ENCODE measurements at places on chromosomes 11 and 22.
A peak's percentile ranks its signal among the peaks of the same experiment; 100 is the strongest.

GRCh38 chr11:46999217-46999616 lies 62.7 kb downstream of the CSTPP1 start:
- DNase-seq: no peak

- no peak for DNase-seq
These were observed 31.9 kb downstream of the ATG13 start for GRCh38 chr11:46649180-46649738.

- no peak for DNase-seq
These were observed at the start of gene CASP5 for GRCh38 chr11:105023003-105023402. Gene CASP5 (minus strand): TSS chr11:105023168. CDS start chr11:105023136, 32 bp downstream.

DNA sequence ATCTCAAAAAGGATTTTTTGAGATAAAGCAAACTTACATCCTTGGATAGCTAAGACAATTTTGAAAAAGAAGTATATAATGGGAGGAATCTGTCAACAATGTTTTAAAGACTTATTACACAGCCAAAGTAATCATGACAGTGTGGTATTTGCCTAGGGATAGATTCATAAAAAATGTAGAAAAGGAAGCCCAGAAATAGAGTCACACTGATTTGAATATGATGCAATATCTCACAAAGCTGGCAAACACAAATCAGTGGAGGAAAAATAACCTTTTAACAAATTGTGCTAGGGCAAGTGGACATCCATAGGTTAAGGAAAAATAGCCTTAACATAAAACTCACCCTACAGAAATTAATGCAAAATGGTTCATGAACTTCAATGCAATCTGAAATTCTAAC lies 6.0 kb downstream of the XKR3 start:
- peak; percentile 61 for DNase-seq

- DNase-seq: no peak
These were observed 32.2 kb upstream of the PLET1 start for GRCh38 chr11:112292785-112293407.

GRCh38 chr11:75574698-75575602 lies 12.9 kb downstream of the SERPINH1 start:
- DNase-seq: no peak

- no peak for DNase-seq
These were observed 811 bp upstream of the P2RY2 start for GRCh38 chr11:73217131-73217809.

DNA sequence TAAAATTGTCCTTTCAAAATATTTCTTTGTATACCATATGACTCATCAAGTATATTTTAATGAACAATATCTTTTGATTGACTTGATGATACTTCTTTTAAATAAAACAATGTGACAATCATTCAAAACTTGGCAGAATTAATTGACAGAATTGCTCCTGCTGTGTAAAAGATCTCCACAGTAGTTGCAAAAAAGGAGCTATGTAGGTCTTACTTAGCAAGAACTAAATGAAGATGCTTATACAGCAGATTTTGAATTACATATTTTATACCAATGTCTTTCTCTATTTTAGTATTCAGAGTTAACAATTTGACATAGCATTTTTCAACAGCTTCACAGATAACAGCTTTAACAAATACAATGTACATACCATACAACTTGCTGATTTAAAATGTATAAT lies 144.9 kb downstream of the DYNC2H1 start:
- DNase-seq: no peak

- DNase-seq: no peak
These were observed 19.0 kb downstream of the SEC14L3 start for GRCh38 chr22:30452861-30453260.

DNA sequence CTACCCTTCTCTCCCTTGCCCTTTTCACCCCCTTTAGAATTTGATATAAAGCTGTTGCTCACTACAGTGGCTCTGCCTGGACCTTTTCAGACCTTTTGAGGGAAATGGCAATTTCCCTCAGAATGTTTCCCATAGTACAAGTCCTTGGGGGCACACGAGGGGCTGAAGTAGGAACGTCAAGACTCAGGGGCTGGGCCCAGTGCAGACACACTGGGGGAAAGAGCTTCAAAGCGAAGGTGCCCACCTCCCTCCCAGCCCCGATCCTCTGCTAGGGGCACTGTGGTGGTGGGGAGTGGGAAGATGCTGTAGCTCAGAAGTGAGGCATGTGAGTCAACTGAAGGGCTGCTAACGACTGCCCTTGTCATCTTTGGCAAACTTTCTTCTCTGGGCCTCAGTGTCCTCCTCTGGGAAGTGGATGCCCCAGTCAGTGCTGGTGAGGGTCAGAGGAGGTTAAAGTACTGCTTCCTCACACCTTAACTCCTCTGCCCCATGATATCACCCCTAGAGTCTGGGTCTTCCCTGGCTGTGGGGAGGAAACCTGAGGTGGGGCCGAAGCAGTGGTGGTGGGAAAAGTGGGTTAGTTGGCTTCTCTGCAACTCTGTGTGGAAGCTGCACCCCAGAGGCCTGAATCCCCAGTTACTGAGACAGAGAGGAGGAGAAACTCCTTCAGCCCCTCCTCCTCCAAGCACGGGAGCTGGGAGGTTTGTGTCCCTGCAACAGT lies 425.3 kb upstream of the B3GAT1 start:
- DNase-seq: no peak

GRCh38 chr11:84264066-84264465 lies 977.9 kb upstream of the CCDC90B start:
- no peak for DNase-seq

DNA sequence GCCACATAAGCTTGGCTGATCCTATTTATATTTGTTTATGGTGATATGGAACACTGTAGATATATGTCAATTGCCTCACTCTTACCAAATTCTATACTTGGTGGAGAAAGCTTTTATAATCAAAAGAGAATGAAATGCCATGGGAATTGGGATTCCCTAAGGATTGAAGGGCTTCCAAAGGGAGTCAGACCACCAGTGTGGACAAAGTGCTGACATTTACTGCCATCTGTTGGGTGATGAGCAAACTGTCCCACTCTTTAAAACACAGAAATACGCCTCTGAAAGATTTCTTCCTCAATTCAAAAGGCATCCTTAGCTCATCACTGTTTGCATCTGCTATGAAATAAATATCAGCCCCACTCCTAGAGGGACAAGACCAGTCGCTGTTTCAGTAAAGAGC lies 7.1 kb downstream of the SLC1A2 start:
- no peak for DNase-seq

- DNase-seq: no peak
These were observed 47.9 kb upstream of the TH start for GRCh38 chr11:2219318-2220017.

- DNase-seq: no peak
These were observed 2.7 kb downstream of the SRRD start for GRCh38 chr22:26486394-26486793.

- no peak for DNase-seq
These were observed 91.6 kb downstream of the SCN3B start for GRCh38 chr11:123562829-123563228.
